Tongue (tissue), 3 donors: ENCODE measurements at places on chromosomes 2 and 18. TPM values are rescaled to one million over a fixed set of nuclear protein-coding genes. Genes with fewer than 3 reads are reported as not detected.

Gene IL1F10
- not detected for total RNA-seq

Gene KIAA2012
- total RNA-seq = 0.21 TPM

Gene PLGLB2
- 2.6 TPM for total RNA-seq

Gene IL1R1
- total RNA-seq = 16.1 TPM

Gene SERPINB10
- 7.0 TPM for total RNA-seq

Gene CHST9
- 6.2 TPM for total RNA-seq

Gene BMP10
- total RNA-seq = not detected

Gene KYNU
- 0.62 TPM for total RNA-seq

Gene MC5R
- not detected for total RNA-seq

Gene STK36
- total RNA-seq = 20.6 TPM

Gene REG1B
- total RNA-seq = not detected

Gene ERBB4
- total RNA-seq = 17.8 TPM

Gene ALKAL2
- total RNA-seq = 2.3 TPM

Gene ACP1
- total RNA-seq = 115 TPM

Gene ZNF512
- 62.3 TPM for total RNA-seq

Gene EMILIN1
- 82.0 TPM for total RNA-seq

Gene BCL2L11
- 17.8 TPM for total RNA-seq

Gene HOXD13
- not detected for total RNA-seq

Gene MAP4K3
- 72.7 TPM for total RNA-seq

Gene SATB2
- total RNA-seq = 23.1 TPM

Gene CYRIA
- 10.9 TPM for total RNA-seq

Gene LGALSL
- 18.9 TPM for total RNA-seq

Gene RMC1
- 10.4 TPM for total RNA-seq

Gene ACOXL
- total RNA-seq = not detected

Gene RNASEH1
- total RNA-seq = 22.2 TPM

Gene SERPINB7
- total RNA-seq = 0.72 TPM

Gene LAMA1
- total RNA-seq = 4.5 TPM

Gene MREG
- total RNA-seq = 4.4 TPM

Gene CPO
- total RNA-seq = 1.6 TPM

Gene RAD51AP2
- 0.10 TPM for total RNA-seq

Gene LYPD6B
- 1.7 TPM for total RNA-seq

Gene CYP27A1
- 19.8 TPM for total RNA-seq

Gene CDCA7
- 14.4 TPM for total RNA-seq

Gene MERTK
- 6.3 TPM for total RNA-seq

Gene ADCYAP1
- total RNA-seq = 3.7 TPM

Gene DUSP19
- total RNA-seq = 5.8 TPM

Gene PGAP1
- total RNA-seq = 41.1 TPM

Gene LBX2
- not detected for total RNA-seq

Gene POLR1B
- 21.1 TPM for total RNA-seq

Gene MTLN
- total RNA-seq = 86.9 TPM

Gene TBR1
- not detected for total RNA-seq

Gene SAG
- total RNA-seq = not detected

Gene UBR3
- total RNA-seq = 170 TPM

Gene CROCC2
- total RNA-seq = not detected

Gene TEX44
- not detected for total RNA-seq

Gene ITGB6
- total RNA-seq = 61.3 TPM

Gene GPR75
- total RNA-seq = 0.92 TPM

Gene CARF
- 13.7 TPM for total RNA-seq

Gene NOSTRIN
- total RNA-seq = 6.9 TPM

Gene SLC25A52
- total RNA-seq = not detected

Gene INPP5D
- total RNA-seq = 9.1 TPM

Gene SPC25
- 3.4 TPM for total RNA-seq

Gene PRSS56
- total RNA-seq = 0.82 TPM

Gene MOGAT1
- not detected for total RNA-seq

Gene SERPINB5
- total RNA-seq = 25.3 TPM

Gene RNF152
- 75.6 TPM for total RNA-seq

Gene FBLN7
- total RNA-seq = 9.5 TPM

Gene C2orf66
- total RNA-seq = not detected

Gene NABP1
- total RNA-seq = 7.6 TPM
